Skin of body (tissue), 3 donors: ENCODE measurements at places on chromosomes 6 and 20.
A peak's percentile ranks its signal among the peaks of the same experiment; 100 is the strongest.

- peak; percentile 43 for DNase-seq
Observed at GRCh38 chr20:62804627-62805154, at the start of gene OGFR. TSS of gene OGFR (plus strand) at chr20:62804835. CDS start at chr20:62804860, 25 bp downstream.

DNA sequence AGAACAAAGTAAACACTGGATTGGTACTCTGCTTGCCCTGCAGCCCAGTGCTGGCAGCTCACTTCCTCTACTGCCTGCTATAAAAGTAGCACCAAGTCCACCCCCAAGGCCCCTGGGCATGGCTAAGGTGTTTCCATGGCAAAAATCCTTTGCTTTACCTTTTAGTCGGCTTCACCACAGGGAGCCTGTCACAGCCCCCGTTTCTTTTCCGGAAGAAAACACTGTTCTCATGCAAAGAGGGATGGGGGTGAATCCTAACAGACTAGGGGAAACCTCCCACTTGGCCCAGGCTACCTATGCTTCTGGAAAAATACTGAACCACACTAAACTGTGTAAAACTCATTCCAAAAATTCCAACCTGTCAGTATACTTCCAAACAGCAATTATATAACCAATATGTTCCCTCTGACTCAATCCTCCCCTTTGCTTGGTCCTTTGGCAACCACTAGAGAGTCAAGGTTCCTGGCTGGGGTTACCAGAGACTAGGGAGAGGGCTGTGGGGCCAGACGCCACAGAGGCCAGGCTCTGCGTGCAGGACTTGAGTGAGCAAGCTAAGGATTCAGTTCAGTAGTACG lies 16.1 kb downstream of the PPIL1 start:
- no peak for DNase-seq

- DNase-seq, result no peak
Observed at GRCh38 chr6:85764844-85765243, 122.2 kb upstream of the SYNCRIP start.

DNA sequence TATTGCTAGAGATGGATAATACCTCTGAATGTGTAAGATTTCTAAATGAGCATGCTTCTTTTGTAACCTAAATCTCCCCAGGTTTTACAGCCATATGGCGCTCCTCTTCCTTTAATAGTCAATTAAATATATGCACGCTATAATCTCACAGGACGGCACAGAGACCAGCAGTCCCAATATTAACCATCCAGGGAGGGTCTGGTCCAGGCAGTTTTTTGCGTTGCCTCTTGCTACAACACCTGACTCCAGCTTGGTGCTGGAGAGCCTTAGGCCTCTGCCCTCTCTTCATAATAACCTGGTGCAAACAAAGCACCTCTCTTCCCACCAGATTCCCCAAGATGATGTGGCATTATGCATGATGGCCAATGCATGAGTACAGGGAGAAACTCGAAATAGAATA lies 183.4 kb downstream of the LY86 start:
- no peak for DNase-seq

DNA sequence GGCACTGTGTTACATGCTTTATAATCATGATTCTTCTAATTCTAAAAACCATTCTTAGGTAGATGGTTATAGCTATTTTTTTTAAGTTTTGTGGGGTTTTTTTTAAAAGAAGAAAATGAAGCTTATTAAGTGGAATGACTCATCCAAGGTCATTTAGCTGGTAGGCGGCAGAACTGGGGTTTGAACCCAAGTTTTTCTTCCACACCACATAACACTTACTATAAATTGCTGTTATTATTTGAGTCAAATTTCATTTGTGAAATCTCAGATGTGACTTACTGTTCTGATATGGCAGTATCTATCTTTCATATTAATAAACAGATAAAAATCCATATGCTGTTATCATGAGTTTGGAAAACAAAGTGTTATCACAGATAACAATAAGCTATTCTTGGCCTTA lies 10.4 kb upstream of the COL10A1 start:
- no peak for DNase-seq

DNA sequence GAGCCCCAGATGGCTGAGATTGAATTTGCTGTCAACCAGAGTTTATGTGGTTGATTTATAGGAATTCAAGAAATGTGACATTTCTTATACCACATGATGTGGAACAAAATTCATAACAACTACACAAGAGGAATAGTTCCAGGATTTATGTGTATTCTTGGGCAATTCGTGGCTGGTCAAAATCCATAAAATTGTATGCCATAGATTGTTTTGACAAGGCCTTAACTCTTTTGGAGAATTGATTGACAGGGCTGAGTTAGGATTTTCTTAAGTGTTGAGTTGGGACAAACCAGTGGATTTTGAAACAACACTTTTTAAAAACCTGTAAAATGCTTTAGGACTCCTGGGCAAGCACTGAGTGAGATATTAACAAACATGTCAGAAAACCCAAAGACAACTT lies 19.4 kb upstream of the SLC2A12 start:
- no peak for DNase-seq

DNA sequence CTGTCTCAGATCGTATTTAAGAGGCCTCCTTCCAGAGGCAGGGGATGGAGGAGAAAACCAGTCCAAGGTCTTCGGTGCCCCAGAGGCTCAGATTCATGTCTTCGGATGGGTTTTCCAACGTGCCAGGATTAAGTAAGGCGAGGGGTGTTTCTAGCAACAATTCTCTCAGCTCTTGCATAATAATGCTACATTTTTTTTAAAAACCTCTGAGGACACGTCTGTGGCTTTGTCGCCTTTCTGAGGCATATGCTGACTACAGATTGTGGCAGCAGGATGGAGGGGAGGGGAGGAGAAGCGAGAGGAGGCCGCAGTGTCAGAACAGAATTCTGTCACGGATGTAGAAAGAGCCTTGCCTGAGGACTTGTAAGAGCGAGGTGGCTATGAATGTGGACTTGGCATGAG lies 17.7 kb upstream of the CCDC167 start:
- DNase-seq, result no peak

GRCh38 chr6:6661191-6661590 lies 72.7 kb downstream of the LY86 start:
- DNase-seq, result no peak

- no peak for DNase-seq
Observed at GRCh38 chr6:50198245-50198644, 148.5 kb upstream of the DEFB112 start.

- no peak for DNase-seq
Observed at GRCh38 chr6:39225543-39225942, 3.7 kb downstream of the KCNK5 start.

DNA sequence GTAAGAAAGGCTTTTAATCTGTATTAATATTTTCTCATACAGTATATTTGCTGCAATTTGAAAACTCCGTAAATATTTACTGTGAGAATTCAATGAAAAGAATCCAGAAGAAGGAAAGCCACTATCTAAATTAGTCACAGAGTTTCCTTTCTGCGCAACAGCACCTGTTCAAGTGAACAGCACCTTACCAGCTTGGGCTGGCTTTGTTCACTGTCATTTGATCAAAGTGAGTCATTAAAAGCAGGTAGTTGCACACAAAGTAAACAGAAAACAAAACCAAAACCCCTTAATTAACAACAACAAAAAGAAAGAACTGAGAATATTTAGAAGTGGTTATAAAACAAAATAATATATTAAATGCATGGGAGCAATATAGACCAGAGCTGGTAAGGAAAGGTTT lies 12.8 kb downstream of the SMLR1 start:
- DNase-seq, result no peak

GRCh38 chr6:100617633-100618350 lies 153.1 kb upstream of the SIM1 start:
- DNase-seq, result no peak

DNA sequence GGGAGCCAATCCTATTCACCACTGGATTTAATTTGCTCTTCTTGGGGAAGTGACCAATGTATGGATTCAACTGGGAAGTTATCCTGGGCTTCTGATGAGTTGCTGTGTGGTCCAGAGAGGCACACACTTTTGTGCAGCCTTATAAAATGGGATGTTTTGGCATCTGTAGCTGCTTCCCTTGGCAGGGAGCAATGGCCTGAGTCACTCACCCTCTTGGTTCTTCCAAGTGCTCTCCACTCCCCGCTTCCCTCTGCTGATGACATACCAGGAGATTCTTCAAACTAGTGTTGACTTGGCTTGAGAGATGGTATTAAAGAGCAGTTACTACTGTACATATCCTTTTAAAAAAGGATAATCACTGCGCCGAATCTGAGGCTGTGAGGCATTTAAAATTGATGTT lies 105.8 kb downstream of the JARID2 start:
- no peak for DNase-seq

DNA sequence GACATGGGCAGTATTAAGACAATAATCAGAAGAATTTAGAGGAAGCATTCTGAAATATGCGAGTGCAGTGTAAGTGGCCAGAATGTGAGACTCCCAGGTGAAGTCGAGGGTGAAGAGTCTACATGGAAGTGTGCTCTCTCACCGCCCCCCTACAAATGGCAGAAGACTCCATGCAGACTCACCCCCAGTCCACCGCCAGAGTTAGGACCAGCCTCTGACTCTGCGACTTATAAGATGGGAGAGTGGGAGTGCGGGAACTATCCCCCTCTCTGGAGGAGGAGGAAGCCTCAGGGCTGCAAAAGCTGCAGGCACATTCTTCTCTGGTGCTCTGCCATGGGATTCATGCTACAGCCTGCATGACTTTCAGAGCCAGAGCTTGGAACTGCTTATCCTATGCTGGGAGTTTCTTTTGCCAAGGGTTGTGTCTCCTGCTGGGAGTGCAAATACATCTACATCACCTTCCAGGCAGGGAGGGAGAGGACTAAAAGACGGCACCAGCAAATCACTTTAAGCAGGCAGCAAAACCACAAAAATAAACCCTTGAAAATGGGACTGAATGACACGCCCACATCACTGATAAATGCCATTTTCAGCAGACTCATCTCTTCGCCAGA lies 206.7 kb upstream of the SULF2 start:
- no peak for DNase-seq

GRCh38 chr20:2528671-2529271 lies 7.6 kb upstream of the TMC2 start:
- DNase-seq, result no peak

- no peak for DNase-seq
Observed at GRCh38 chr20:50321797-50322480, 131.3 kb downstream of the CEBPB start.

DNA sequence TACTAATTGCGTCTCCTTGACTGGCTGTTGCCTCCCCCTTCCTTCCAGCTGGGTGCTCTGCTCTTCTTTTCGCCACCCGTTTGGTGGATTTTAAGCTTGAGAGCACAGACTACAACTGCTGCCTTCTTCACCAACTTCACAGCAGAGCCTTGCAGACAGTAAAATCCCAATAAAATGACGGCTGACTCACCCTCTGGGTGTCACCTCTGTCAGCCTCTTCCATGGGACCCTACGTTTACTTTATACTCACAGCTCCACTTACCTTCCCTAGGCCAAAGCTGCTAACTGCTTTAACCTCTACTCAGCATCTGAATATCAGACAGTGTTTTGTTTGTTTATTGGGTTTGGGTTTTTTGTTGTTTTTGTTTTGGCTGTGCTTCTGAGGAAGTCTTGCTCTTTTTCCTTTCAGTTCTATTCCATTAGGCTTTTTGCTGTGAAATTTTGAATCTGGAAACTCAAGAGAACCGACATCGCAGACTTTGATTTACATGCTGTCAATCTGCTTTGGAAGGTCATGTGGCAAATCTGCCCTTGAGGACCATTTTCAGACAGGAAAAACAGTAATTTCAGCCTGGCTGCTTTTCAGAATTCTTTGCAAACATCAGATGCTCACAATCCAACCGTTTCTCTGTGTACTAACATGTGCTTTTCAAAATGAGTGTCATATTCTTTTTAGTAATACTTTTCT lies 2.4 kb downstream of the AGPAT4 start:
- no peak for DNase-seq

GRCh38 chr6:129130106-129130505 lies 247.2 kb downstream of the LAMA2 start:
- no peak for DNase-seq

- no peak for DNase-seq
Observed at GRCh38 chr6:16872543-16873235, 111.4 kb upstream of the ATXN1 start.

GRCh38 chr6:134318236-134318973 lies 493 bp upstream of the SGK1 start:
- no peak for DNase-seq

GRCh38 chr6:18389479-18389878 lies 2.3 kb downstream of the RNF144B start:
- DNase-seq, result no peak

DNA sequence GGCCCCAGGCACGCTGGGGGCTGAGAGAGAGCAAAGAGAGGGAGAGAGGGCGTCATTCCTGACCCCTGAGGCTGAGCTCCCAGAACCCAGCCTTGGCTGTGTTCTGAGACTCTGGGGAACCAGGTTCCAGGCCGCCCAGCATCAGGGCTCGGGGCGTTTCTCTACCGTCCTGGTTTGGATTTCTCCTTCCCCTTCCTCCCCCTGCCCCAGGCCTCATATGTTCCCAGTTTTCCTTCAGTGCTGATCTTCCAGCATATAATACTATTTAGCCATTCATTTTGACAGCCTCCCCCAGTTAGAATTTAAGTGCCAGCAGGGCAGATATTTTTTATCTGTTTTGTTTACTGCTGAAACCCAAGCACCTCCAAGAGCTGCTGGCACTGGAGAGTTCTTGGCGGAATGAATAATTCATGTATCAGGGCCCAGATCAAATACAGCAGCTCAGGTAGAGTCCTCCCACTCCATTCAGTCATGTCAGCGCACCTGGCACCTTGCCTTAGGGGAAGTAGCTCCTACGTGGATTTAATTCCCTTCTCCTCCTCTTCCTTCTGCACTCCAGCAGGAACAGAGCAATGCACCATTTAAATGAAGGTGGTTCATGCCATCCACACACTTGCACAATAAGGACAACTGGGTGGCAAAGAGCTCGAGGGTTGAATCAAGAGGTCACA lies 23.4 kb upstream of the FRMD1 start:
- peak; percentile 19 for DNase-seq

DNA sequence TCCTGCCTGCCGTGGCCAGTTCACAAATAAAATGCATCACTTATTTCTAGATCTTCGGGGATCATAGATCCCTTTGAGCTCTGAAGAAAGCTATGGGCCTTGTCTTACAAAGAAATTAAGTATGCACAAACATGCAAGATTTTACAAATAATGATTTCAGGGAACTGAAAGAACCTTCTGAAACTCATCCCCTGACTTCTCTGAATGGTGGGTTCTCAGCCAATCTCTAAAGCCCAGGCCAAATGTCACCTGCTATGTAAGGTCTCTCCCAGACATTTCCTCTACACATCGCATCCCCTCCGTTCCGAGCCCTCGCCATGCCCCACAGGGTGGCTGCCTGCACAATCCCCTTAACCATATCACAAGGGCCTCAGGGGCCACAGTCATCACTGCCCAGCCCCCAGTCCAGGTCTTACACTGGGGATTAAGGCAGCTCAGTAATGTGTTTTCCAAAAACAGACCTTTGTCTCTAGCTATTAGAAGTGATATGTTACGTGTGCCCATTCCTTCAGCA lies 16.1 kb upstream of the ANKRD60 start:
- no peak for DNase-seq

- no peak for DNase-seq
Observed at GRCh38 chr6:30158475-30159040, 2.5 kb downstream of the TRIM10 start.
